ENCODE measurements at places on chromosomes 11 and 22. TPM values are rescaled to one million over a fixed set of nuclear protein-coding genes. Genes with fewer than 3 reads are reported as not detected.
A peak's percentile ranks its signal among the peaks of the same experiment; 100 is the strongest.

DNA sequence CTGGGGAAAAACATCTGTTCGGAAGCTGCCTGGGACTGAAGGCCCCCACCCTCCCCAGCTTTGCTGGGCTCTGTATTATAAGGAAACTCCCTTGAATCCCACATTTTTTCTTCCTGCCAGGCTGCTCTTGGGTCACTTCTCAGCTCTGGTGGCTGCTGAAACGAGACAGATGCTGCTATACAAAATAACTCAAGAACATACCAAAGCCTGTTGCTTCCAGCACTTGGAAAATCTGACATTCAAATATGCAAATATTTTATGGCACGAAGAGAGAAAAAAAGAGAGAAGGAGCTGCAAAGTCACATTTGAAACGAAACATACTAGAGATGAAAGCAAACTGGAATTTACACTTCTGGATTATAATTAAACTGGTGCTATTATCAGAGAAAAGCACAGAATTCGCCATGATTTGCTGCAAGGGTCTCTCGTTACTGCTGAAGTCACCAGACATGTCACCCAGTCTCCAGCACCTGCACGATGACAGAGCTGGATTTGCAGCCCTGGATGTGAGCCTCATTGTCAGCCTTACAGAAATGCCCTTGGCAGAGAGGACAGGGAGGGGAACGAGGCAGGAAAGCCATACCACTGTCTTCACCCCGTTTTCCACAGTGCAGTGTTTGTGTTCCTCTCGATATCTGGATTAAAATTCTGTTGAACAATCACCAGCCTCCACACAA, 47.9 kb upstream of the IGSF9B start:
- DNase-seq: no peak

DNA sequence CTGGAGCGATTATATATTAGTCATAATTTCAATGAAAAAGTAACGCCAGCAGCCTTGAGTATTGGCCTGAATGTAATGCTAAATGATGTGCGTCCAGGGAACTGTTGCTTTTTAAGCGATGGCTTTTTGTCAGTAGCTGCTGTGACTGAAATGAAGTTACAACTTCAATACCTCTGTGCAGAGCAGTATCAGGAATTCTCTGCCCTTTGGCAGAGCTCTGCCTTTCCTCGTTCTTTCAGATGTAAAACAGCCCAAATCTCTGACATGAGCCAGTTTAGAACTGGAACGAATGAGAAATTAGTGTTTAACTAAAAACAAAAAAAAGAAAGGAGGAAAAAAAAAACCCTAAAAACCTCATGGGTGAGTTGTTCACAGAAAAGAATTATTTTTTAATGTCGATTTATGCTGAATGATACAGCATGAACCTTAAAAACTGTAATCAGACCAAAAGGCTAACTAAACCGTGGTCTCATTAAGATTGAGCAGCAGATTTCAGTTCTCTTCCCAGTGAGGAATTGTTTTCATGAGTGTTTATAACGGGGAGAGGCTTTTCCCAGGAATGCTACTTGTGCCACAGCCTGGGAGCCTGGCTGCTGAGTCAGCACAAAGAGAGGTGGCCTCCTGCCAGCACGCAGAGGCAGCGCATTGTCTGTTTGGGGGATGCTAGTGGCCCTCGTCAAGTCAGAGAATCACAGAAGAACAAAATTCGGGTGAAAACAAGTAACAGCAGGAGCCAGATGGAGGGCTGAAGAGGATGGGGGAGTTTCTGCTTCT, 146.2 kb upstream of the RASSF10 start:
- DNase-seq: no peak

DNA sequence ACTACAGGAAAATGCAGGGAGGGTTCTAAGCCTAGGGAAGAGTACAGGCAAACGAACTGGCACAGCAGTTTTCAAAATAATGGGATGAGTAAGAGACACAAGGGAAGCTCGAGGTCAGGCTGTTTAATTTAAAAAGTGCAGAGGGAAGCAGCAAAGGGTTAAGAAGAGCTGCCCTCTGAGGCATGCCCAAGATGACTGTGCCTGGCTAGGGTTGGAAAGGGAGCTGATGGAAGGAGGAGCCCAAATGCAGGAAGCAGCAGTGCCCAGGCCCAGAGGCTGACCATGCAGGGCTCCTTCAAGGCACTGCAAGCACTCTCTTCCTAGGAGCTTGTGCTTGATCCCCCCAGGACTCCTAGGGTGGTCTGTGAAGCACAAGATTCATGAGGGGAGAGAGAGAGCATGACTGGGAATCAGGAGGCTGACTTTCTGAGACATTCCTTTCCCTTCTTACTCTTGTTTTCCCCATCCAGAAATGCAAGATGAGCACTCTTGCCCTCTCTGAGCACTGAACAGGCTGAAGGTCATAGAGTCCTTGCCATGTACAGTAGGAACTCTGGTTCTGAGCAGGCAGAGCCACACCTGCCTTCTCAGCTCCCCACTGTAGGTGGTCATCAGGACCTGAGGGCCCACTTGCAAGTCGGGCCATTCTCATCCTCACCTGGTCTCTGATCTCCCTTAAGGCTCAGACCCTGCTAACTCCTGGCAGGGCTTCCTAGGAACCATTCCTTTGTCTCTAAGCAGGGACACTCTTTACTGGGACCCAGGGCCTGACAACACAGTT, 46.7 kb upstream of the DRD2 start:
- DNase-seq: no peak

- no peak for DNase-seq
Observed at GRCh38 chr11:29449281-29450074, 567.4 kb downstream of the KCNA4 start.

DNA sequence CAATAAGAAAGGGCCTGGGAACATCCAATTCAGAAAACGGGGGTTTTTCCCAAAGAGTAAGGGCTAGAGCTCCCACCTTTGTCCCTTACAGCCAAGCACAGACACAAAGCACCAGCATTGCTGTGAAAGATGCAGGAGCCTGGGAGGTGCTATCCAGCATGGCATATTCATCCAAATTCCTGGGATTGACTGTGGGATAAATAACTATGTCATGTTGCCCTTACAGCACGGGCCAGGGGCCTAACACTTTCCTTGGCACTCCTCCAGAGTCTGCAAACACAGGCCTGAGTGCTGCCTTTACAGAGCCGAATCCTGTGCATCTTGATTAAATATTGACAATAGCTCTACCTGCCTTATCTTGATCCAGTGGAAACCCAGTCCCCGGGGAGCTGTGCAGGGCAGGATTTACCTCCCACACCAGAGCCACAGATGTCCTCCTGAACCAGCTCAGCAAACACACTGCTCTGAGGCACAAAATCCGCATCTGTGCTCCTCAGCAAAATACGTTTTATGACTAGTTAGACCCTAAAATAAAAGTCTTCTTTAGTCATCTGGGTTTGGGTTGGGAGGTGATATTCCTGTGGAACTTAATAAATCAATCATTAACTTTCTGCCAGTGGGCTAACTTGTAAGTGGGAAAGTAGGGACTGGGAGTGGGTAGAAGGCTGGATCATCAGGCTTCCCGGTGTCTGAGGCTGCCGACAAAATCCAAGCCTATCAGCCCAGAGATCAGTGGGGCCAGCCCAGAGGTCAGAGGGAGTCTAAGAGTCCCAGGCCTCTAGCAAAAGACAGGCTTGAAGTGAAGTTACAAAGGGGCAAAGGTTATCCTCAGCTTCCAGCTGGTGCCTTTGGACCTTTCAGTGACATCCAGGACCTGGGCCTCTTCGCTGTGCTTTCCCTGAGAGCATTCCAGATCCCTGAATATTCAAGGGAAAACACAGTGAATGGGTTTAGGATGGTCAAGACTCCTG, 36.5 kb downstream of the POU2AF3 start:
- DNase-seq: no peak

- no peak for DNase-seq
Observed at GRCh38 chr11:119196833-119197483, 9.2 kb upstream of the CBL start.

DNA sequence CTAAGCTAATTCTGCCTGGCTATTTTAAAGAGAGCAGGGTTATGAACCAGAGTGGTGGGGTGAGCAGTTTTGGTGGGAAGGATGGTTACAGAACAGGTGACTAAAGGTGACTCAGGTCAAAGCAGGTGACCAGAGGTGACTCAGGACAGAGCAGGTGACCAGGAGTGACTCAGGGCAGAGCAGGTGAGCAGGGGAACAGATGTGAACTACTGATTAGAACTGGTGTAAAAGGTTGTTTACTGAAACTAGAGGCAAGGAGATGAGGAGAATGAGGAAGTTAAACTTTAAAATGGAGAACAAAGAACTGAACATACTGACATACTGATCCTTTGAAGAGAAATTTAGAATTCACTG, 15.4 kb upstream of the HYLS1 start:
- no peak for DNase-seq

GRCh38 chr11:65863889-65864705, 3.9 kb downstream of the MUS81 start:
- DNase-seq: peak; percentile 58

DNA sequence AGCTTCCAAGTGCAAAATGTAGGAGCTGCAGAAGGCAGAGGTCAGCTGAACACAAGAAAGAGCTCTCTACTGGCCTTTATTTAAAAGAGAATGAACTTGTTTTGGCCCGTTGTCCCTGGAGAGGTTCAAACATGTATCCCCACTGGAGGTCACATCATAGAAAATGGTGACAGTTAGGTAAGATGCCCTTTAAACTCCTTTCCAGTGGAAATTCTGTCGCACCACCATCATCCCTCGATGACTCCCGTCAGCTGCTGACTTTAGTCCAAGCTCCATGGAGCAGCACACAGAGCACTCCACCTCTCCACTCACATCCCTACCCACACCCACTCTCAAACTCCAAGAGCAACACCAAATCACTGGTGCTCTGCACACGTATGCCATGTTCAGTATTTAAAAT, 15.2 kb upstream of the P4HA3 start:
- no peak for DNase-seq

GRCh38 chr11:9590717-9591116, 17.2 kb downstream of the WEE1 start:
- no peak for DNase-seq

- no peak for DNase-seq
Observed at GRCh38 chr11:6695377-6695776, 12.2 kb upstream of the MRPL17 start.

KDELR3 gene
- 4.4 TPM for total RNA-seq

TRPC6 gene
- 0.19 TPM for total RNA-seq

TMEM132A gene
- 6.3 TPM for total RNA-seq

MAPK8IP2 gene
- 0.57 TPM for total RNA-seq

TCP11L1 gene
- total RNA-seq: 6.4 TPM

INS gene
- total RNA-seq: not detected

KCNJ4 gene
- 16.0 TPM for total RNA-seq

Measured in Right ventricle myocardium inferior (tissue), 1 donor.